ENCODE measurements at places on chromosomes 5 and 9.
A peak's percentile ranks its signal among the peaks of the same experiment; 100 is the strongest.

DNA sequence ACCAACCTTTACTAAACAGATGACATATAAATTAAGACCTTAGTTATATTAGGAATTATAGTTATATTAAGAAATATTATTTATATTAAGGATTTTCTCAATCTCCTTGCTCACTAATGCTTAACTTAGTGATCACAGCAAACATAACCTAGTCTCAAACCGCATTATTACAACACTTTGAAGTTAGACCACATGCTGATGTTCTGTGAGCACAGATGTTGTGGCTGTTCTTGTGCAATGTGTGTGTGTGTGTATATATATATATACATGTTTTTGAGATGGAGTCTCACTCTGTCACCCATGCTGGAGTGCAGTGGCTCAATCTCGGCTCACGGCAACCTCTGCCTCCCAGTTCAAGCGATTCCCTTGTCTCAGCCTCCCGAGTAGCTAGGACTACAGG, 20.5 kb downstream of the ELP1 start:
- no peak for DNase-seq

GRCh38 chr9:125559894-125560293, 147.1 kb downstream of the MAPKAP1 start:
- no peak for DNase-seq

DNA sequence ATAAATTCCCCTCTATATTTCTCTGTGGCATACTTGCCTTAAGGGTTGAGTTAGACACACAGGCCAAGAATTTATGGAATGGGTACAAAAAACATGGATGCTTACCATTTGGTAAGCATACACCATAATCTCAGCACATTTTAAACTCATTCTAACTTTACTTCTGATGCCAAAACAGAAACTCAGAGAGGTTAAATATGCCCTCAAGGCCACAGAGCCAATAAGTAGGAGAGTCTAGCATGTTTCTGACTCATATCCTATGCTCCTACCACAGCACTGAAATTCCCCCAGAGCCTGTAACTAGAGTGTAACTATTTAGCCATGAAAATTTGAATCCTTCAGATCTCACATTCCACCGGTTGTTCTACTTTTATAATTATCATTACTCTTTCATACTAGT, 559.7 kb downstream of the ACTL7B start:
- DNase-seq = no peak

- DNase-seq = no peak
Measured at GRCh38 chr5:123091298-123092222, 2.5 kb downstream of the PRDM6 start.

DNA sequence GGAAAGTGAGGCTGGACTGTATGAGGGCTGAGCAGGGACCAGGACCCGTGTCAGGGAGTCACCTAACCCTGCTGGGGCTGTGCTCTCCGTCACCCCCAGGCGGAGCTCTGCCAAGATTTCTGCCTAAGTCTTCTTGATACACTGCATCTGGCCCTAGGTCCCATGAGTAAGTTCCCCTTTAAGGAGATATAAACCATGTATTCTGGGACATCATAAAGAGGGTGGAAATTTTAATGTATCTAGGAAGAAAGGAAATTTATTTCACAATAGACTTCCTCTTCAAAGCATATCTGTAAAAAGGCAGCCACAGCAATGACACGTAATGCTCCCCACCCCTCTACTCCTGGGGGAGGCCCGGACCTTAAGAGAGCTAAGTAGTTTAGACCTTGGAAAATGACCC, 183.4 kb downstream of the FBXL7 start:
- peak; percentile 56 for DNase-seq

DNA sequence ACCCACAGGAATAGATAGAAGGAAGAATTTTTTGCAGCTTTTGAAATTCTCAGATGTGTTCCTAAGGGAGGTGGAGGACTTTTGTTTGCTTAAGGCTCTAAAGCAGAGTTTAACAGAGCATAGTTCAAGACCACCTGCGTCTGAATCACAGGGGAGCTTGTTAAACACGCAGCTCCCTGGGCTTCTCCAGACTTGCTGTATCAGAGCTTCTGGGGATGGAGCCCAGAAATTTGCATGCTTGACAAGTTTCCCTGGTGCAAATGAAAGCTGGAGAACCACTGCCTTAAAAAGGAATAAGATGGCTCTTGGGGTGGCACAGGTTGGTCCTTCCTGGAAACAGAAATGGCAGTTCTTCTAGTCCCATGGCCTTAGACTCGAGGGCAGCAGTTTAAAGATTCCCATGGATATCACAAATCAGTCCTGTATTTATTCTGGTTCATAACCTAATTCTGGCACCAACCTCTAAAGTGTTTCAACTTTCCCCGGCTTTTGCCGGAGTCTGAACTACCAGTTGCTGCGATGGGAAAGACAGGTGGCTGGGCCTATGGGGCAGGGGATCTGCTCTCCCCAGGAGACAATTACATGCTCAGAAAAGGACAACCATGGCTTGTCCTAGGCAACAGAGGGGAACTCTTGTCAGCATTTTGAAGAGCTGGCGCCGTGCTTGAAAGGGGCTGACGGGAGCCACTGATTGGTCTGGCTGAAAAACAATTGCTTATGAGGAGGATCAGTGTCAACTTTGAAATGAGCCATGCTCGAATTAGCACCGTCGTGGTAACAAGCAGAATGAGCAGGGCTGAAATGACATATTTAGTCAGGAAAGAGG, 599.6 kb downstream of the CCDC171 start:
- no peak for DNase-seq

DNA sequence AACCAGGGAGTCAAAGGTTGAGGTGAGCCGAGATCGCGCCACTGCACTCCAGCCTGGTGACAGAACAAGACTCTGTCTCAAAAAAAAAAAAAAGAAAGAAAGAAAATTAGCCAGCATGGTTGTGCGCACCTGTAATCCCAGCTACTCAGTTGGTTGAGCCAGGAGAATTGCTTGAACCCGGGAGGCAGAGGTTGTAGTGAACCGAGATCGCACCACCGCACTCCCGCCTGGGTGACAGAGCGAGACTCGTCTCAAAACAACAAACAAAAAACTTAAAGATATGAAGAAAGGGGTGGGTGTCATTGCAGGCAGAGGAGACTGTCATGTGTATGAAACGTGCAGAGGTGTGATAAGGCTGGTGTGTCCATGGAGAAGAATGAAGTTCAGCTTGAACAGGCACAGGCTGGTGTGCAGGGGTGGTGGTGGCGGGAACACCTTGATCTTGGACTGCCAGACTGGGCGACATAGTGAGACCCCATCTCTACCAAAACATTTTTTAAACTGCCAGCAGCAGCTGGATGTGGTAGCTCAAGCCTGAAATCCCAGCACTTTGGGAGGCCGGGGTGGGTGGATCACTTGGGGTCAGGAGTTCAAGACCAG, 69.6 kb downstream of the UGCG start:
- no peak for DNase-seq

DNA sequence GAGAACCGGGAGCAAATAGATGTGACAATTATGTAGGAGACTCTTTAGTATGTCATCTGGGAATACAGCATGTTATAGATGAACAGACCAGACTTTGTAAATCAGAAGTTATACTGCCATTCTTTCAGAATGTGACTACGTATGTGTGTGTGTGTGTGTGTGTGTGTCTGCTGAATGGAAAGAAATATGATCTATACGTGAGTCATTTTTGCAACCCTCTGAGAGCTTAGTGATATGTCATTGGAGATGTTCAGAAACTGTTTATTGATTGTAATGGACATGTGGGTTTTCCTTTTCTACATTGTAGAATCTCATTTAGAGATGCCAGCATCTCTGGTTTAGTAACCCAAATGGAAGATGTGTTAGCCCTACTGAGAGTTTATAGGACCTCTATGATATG, 731.5 kb downstream of the TLE1 start:
- DNase-seq = no peak

GRCh38 chr9:14071484-14071883, 242.5 kb downstream of the NFIB start:
- no peak for DNase-seq

DNA sequence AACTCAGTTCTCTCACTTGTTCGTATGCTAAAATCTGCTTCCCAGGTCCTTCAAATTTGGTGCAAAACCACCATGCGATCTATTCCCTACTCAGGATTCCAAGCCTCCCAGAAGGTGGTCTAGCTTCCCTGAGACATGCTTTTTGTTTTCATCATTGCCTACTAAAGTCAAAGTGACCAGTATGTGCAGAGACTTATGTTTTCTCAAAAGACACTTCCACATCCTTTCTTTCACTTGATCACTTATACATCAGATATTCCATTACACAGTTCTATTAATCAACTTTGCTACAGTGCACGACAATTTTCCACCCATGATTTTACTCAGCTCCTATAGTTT, 242.1 kb downstream of the PAPPA start:
- no peak for DNase-seq

GRCh38 chr9:19521205-19521604, 112.4 kb downstream of the ACER2 start:
- DNase-seq = no peak

- DNase-seq = no peak
Measured at GRCh38 chr5:118619823-118620222, 368.5 kb downstream of the DTWD2 start.

DNA sequence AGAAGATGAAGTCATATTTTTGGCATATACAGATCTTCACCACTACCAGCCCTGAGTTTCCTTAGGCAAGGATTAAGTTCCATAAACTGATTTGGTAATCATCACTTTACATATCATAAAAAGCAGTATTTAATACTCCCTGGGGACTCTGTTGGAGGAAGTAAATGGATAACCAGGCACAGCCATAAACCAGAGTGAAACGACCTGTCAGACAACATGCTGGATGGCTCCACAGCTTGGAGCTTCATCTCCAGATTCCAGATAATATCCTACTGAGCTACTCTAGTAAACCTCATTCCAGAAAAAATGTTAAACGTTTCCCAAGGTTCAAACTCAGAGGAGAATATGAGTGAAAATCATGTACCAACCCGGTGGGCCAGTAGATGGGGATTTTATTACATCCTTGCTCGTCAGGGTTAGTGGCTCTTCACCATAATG, 109.2 kb downstream of the BASP1 start:
- no peak for DNase-seq

GRCh38 chr5:161096581-161096980, 244.6 kb upstream of the ATP10B start:
- no peak for DNase-seq

DNA sequence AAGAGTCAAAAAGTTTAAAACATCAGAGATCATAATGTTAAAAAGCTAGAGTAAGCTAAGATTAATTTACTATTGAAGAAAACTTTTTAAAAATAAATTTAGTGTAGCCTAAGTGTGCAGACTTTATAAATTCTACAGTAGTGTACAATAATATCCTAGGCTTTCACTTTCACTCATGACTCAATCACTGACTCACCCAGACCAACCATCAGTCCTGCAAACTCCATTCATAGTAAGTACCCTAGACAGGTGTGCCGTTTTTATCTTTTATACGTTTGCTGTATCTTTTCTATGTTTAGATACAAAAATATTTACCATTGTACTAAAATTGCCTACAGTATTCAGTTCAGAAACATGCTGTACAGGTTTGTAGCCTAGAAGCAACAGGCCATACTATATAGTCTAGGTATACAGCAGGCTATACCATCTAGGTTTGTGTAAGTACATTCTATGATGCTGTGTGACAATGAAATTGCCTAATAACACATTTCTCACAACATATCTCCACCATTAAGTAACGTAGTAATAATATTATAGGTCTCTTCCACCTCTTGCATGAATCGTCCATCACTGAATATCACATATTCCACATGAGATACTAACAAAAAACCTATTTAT, 59.2 kb downstream of the MEGF9 start:
- no peak for DNase-seq

- no peak for DNase-seq
Measured at GRCh38 chr5:173094012-173094661, 38.0 kb downstream of the CREBRF start.

- no peak for DNase-seq
Measured at GRCh38 chr5:83179966-83180365, 102.6 kb downstream of the XRCC4 start.
